ENCODE measurements at places on chromosomes 2 and 18.

GRCh38 chr2:30992781-30993180 lies 145.5 kb downstream of the GALNT14 start:
- no peak for DNase-seq

DNA sequence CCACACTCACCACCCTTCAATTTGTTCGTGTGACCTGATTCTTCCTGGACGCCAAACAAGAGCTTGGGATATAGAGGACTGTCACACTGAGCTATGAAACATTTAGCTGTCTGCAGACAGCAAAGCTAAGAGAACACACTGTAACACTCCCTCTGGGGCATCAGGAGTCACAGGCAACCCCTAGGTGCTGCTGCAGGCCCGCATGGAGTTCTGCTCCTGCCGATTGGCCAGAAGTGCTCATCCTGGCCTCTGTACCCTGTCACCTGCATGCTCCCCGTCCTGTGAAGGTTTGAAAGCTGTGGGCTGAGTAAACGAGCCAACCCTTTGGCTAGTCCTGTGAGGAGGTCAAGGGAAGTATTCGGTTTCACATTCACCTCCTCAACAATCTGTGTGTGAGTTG lies 73.7 kb downstream of the PDK1 start:
- DNase-seq, result no peak

- DNase-seq, result no peak
Observed at GRCh38 chr2:133338224-133338623, 230.0 kb downstream of the NCKAP5 start.

- DNase-seq, result peak; percentile 47
Observed at GRCh38 chr18:8938817-8939216, 163.7 kb upstream of the NDUFV2 start.

DNA sequence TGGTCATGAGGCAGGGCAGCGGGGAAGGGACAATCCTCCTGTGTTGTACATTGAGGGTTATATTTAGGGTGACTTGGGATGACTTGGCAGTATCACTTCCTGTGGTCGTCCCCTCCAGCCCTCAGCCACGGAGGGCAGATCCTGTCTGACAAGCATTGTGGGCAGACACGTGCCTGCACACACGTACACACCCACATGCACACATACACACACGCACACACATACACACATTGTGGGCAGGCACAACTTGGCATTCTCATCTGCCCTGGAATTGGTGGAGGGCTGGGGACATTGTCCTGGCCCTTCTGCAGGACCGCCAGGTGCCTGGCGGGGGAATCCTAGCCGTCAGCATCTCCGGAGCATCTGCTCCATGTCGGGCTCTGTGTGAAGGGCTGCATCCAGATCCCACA lies 47.6 kb downstream of the ODC1 start:
- DNase-seq, result peak; percentile 66

GRCh38 chr2:120405759-120406099 lies 59.8 kb downstream of the INHBB start:
- DNase-seq, result no peak

- DNase-seq, result no peak
Observed at GRCh38 chr2:231696004-231696367, 12.3 kb upstream of the PTMA start.

DNA sequence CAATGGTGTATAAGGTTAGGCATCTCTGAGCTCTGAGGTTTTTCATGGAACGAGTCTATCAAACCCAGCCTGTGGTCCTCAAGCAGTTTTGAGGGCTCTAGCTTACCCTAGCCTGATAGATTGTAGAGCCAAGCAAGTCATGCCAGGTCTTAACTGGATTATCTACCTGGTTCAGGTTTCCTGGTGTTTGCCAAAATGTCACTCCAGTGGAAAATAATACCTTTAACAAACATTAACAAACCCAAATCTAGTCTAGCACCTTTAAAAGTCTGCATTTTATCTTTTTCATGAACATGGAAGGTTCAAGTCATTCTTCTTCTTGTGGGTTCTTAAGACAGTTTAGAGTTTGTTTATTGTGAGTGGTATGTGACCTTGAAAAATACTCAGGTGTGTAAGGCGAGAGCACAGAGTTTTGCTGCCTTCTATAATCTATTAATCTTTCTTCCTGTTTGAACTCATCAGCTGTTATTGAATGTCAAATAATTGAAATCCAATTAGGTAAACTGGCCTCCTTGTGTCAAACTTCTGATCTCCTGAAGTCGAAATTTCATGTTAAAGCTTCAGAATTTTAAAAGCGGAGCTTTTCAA lies 13.4 kb upstream of the ADGRF3 start:
- no peak for DNase-seq

GRCh38 chr2:100902817-100903405 lies 83.0 kb downstream of the NPAS2 start:
- DNase-seq, result no peak

DNA sequence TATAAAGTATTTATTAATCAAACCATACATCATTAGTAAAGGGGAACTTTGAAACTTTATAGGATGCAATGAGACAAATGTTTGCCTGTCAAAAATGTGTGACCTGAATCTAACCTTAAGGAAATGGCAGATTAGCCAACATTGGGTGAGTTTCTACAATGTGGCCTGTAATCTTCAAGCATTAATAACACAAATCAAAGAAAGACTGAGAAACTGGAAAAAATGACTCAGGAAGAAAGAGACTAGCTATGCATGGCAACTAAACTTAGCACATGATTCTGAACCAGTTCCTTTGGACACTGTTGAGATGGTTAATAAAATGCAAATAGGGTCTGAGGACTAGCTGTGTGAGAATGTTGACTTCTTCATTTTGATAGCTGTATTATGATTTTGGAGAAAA lies 628.6 kb upstream of the ID2 start:
- no peak for DNase-seq

DNA sequence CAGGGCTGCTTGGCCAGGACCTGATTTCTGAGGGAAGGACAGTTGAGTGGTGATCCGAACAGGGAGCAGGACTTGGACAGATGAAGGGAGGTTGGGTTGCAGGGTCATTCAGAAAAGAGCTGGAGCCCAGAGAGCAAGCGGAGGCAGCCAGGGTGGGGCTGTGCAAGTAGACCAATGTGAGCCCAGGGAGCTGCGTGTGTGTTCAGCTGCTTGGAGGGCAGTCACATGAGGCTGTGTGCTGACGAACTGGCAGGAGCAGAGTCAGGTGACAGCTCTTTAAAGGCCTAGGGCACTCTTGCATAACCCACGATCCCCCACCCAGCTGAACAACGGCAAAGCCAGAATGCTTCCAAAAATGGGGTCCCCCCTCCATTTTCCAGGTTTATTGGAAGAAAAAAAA lies 4.6 kb upstream of the MLPH start:
- peak; percentile 67 for DNase-seq

- DNase-seq, result peak; percentile 51
Observed at GRCh38 chr2:32627441-32627813, 423 bp upstream of the TTC27 start.

DNA sequence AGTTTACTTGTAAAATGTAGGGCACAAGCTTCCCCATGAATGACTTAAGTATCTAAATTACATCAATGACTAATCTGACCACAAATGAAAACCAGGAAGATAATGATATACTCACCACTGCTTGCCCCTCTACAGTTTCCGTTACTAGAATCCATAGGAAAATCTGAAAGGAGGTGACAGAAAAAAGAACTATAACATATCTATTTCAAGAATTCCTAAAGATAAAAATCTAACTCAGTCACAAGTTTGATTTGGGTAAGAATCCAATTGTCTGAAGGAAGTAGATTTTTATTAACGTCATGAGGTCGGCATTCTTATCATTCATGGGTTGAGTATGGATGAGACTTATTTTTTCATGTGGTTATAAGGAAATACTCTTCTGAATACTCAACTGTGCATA lies 7.8 kb downstream of the FRZB start:
- no peak for DNase-seq

GRCh38 chr18:22394428-22394827 lies 23.3 kb downstream of the CTAGE1 start:
- DNase-seq, result no peak

DNA sequence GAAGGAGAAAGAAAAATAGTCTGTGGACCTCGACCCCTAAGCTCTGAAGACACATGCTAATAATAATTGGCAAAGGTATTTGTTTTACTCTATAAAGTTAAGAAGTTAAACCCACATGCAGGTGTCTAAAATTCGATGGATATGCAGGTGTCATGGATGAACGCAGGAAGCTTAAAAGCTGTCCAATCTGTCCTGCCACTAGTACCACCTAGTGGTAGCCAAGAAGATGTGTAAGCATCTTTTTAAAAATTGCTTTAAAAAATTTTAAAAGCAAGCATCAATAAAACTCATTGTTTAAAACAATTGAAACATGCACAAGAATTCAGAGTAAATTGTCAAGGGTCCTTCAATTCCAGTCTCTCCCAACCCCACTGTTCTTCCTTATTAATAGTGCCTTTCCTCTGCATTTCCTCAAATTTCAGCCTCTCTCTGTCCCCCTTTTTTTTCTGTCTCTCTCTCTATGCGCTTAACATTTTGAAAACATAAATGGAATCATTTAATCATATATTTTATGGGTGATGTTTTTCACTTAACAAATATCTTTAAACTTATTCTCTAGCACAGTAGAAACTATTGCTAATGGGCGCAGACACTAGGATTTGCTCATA lies 30.6 kb upstream of the PPP3R1 start:
- DNase-seq, result peak; percentile 62

DNA sequence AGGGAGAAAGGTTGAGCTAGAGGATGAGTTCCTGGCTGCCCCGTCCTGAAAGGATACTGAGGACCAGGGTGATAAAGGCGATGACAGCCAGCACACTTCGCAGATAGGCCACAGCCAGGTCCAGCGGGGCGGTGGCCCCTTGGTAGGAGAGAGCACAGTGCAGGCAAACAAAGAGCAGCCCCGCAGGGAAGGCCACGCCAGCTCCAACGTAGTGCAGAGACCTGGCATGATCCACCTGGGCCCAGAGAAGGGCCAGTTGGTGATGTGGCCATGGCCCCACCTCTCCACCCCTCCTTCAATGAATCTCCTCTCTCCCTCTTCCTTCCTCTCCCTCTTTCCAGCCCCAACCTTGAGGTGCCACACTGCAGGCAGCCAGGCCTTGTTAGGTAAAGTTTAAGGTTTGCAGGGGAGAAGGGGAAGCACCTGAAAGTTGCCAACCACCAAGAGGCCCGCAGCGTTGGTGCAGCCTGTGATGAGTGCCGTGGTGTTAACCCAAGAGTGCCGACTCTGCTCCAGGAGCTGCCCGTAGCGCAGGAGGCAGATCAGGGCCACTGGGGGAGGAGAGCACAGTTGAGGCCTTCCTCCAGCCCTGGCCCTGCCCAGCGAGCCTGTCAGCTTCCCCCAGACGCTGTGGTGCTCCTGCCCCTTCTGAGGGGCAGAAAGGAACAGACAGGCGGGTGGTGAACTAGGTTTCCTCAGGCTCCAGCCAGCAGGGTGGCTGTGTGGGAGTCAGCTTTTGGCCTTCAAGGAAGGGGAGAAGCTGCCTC lies 2.8 kb downstream of the TMEM150A start:
- no peak for DNase-seq

- peak; percentile 60 for DNase-seq
Observed at GRCh38 chr2:105797298-105797819, 52.6 kb downstream of the NCK2 start.

GRCh38 chr2:216221811-216222210 lies 112.7 kb downstream of the XRCC5 start:
- DNase-seq, result no peak

DNA sequence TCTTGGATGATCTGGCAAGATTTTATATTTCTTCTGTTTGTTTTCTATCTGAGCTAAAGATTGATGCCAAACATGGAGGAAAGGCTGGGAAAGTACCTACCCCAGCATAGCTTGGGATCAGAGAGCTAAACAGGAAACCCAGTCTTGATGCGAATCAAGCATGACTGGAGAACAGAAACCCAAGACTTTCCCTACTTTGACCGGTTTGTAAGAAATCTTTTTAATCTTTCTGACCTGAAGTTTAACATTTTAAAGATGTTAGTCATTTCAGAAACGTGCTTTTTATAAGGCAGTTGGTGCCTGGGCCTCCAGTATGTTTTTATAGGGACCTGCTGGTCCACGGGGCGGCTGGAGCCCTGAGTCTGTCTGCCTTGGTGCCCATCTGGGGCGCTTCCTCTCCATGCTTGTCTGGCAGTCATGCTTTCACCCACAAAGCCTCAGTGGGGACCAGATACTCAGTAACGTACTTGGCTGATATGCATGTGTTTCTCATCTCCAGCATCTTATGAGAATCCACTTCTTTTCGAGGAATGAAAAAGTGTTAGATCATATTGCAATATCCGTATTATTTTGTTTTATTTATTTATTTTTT lies 266.5 kb downstream of the PTGR3 start:
- no peak for DNase-seq

- DNase-seq, result no peak
Observed at GRCh38 chr18:79566771-79567431, 112.7 kb upstream of the CTDP1 start.

- no peak for DNase-seq
Observed at GRCh38 chr18:44791520-44791919, 110.8 kb downstream of the SETBP1 start.

- peak; percentile 25 for DNase-seq
Observed at GRCh38 chr2:157789933-157790511, 86.1 kb downstream of the ACVR1 start.

- no peak for DNase-seq
Observed at GRCh38 chr2:20806286-20806685, 16.6 kb downstream of the LDAH start.

- no peak for DNase-seq
Observed at GRCh38 chr2:229873123-229873581, 48.7 kb downstream of the TRIP12 start.

GRCh38 chr2:102439065-102439695 lies 16.2 kb downstream of the IL18RAP start:
- no peak for DNase-seq

GRCh38 chr18:4211111-4211837 lies 243.8 kb downstream of the DLGAP1 start:
- no peak for DNase-seq

- no peak for DNase-seq
Observed at GRCh38 chr2:214730800-214731407, 78.6 kb downstream of the BARD1 start.

DNA sequence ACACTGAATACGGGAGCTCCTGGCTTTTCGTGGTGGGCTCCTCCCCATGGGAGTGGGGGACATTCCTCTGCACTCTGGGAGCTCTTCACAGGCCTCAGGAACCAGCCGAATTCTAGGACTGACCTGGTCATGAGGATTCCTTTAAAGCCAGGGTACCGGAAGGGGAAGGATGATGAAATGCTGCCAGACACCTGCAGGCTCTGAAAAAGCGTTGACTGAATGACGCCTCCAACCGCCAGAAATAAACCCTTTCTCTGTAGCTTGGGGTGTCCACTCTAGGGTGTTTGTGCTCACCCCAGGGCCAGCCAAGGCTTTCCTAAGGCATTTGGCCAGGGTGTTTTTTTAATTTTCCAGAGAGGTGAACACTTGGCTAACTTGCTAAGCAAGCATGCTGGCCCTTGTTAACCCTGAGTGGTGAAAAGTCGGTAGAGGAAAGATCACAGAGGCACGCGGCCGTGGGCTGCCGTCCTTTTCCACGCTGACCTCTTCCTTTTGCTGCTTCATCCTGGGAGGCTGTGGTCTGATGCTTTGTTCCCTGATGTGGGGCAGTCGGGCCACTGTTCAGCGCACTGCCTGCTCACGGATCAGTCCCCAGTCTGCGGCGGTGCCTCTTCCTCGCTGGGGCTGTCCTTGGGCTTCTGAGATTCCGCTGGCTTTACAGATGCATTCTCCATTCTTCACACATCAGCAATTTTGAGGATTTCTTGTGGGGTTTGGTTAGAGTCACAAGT lies 32.0 kb downstream of the IMPA2 start:
- DNase-seq, result no peak

Data from Ammon's horn (tissue), 1 donor.